ENCODE measurements at places on chromosomes 4 and X.

DNA sequence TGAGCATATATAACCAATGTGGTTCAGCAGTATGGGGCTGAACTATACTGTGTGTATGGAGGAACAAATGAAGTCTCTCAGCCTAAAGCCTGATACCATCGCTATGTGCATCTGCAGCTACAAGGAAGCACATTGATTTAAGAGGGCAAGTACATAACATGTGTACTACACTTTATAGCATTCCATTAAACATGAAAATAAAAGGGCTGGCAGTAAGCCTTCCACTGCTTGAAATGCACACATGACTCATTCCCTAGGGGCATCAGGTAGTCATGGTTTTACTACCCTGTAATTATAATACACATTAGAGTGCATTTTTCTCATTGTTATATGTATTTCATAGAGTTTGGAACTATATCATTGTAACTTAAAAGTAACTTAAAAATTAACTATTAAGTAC is 51.2 kb downstream of the SMARCA1 start:
- DNase-seq: no peak

DNA sequence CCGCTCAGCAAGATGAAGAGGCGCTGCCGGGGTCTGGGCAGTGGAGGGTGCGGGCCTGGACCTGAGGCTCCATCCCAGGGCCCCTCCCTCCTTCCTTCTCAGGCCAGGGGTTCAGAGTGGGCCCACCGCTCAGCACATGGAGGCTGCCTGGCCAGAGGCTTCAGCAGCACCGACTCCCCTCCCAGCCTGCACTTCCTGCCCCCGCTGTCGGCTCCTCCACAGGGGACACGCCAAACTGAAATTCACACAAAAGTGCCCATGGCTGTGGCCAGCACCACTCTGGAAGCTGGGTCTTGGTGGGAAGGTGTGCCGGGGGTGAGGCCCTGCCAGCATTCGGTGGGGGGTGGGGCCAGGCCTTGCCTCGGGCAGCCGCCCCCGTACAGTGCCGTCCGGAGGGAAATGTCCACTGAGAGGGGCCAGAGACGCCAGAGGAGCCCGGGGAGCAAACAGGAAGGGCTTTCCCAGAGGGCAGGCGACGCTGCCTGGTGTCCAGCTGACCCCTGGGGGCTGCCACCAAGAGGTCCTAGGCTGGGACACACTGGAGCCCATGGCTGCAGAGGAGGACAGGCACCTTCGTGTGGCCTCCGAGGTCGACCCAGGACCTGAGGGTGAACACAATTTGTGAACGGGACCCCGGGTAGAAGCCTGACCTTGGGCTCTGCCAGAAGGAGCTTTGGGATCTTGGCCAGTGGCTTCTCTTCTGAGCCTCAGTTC is 84.6 kb upstream of the AFAP1 start:
- no peak for DNase-seq

- DNase-seq: no peak
These were observed 905 bp downstream of the NSUN7 start for GRCh38 chr4:40750461-40751258.

DNA sequence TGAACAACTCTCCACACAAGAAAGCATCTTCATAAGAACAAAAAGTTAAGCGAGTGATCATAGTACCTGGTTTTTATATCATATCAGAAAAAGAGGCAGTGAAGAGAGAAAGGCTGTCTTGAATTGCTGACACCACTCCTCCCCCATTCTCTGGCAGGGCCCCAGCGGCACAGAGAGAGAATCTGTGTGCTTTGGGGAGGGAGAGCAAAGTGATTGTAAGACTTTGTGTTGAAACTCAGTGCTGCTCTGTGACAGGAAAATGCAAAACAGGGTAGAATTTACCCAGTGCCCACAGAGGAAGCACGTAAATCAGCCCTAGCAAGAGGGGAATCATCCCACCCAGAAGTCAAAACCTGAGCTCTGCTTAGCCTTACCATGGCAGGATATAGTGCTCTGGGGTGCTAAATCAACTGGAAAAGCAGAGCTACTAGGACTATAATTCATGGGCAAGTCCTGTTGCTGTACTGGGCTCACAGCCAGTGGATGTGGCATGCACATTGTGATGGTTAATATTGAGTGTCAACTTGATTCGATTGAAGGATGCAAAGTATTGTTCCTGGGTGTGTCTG is 174.6 kb downstream of the PRR32 start:
- DNase-seq: no peak

GRCh38 chr4:67483868-67484602 is 61.3 kb downstream of the CENPC start:
- DNase-seq: no peak

GRCh38 chrX:85836868-85837267 is 210.5 kb downstream of the CHM start:
- DNase-seq: no peak

- no peak for DNase-seq
These were observed 306.6 kb downstream of the STK32B start for GRCh38 chr4:5357870-5358269.

DNA sequence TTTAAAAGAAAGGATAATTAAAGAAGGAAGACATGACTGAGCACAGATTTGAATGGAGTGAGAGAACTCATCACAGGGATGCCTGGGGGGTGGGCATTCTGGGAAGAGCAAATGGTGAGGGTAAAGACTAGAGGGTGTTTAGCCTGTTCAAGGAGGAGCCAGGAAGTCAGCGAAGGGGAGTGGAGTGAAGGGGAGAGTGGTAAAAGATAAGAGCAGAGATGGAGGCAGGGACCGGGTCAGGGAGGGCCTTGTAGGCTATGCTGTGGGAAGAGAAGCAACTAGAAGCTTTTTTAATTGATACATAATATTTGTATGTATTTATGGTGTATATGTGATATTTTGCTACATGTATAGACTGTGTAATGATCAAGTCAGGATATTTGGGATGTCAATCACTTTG is 2.2 kb upstream of the VGLL1 start:
- DNase-seq: no peak

GRCh38 chrX:9271789-9272525 is 192.9 kb upstream of the TBL1X start:
- DNase-seq: no peak

GRCh38 chr4:159029481-159029880 is 73.4 kb upstream of the RAPGEF2 start:
- no peak for DNase-seq

GRCh38 chrX:149638860-149639259 is 7.3 kb upstream of the TMEM185A start:
- no peak for DNase-seq

GRCh38 chrX:49192722-49193328 is 6.7 kb upstream of the PRICKLE3 start:
- DNase-seq: no peak

DNA sequence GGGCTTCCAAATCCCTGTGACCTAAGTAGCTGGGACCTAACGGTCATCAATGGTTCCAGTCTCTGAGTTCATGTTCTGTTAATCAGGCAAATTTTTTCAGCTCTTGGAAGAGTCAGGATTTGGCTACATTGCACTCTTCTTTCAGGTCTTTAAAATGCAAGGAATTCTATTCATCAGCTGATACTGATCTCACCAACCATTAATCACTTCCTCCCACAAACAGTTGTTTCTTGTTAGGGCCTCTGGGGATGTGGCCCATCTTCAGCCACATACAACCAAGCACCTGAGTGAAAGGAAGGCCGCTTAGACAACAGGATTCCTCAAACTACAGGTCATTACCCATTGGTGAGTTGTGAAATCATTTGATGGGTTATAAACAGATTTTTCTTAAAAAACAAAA is 71.7 kb downstream of the FANCB start:
- no peak for DNase-seq

DNA sequence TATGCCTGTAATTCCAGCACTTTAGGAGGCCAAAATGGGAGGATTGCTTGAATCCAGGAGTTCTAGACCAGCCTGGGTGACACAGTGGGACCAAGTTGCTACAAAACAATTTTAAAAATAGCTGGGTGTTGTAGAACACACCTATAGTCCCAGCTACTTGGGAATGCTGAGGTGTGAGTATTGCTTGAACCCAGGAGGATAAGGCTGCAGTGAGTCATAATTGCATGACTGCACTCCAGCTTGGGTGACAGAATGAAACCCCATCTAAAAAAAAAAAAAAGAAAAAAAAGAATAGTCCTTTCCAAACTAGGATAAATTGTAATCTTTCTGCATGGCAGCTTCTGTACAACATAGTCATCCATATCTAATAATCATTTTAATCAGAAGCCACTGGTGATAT is 270.1 kb upstream of the INTU start:
- DNase-seq: no peak

DNA sequence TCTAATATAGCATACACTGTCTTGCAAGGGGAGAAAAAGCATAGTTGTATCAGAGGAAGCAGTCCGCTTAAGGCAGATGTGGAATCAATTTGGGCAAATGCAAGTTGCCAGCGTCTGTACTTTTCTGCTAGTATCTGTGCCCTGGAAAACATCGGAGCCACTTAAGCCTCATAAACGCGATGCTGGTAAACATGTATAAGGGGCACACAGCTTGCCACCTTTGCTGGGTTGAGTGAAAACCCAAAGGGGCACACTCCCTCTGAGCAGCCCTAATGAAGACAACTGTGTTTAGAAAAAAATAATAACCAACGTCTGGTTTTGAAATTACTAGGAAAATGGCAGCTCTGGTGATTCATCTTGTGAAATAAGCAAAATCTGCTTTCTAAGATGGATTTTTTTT is 24.3 kb downstream of the SMIM20 start:
- DNase-seq: no peak

- no peak for DNase-seq
These were observed 470.2 kb downstream of the IQCM start for GRCh38 chr4:149345424-149345823.

DNA sequence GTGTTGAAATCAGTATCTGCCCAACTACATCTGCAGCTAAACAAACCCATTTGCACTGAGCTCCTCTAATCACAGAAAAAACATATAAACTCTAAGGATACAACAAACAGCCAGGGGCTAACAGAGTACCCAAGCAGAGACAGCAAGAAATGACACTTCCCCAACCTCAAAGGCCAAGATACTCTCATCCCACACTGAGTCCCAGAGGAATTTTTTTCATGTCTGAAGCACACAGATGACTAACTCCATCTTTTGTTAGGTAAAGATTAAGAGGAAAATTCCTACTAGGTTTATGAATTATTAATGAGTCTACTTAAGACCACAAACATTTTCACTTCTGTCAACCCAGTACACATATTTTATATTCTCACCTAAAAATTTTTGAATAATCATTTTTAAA is 31.6 kb downstream of the SEPSECS start:
- no peak for DNase-seq

- DNase-seq: no peak
These were observed 45.1 kb upstream of the FGF2 start for GRCh38 chr4:122781486-122781885.

GRCh38 chrX:50458483-50458882 is 12.1 kb downstream of the DGKK start:
- no peak for DNase-seq

GRCh38 chr4:19317377-19317776 is 934.3 kb upstream of the SLIT2 start:
- no peak for DNase-seq

- no peak for DNase-seq
These were observed 55.3 kb downstream of the EGF start for GRCh38 chr4:109967798-109968520.

DNA sequence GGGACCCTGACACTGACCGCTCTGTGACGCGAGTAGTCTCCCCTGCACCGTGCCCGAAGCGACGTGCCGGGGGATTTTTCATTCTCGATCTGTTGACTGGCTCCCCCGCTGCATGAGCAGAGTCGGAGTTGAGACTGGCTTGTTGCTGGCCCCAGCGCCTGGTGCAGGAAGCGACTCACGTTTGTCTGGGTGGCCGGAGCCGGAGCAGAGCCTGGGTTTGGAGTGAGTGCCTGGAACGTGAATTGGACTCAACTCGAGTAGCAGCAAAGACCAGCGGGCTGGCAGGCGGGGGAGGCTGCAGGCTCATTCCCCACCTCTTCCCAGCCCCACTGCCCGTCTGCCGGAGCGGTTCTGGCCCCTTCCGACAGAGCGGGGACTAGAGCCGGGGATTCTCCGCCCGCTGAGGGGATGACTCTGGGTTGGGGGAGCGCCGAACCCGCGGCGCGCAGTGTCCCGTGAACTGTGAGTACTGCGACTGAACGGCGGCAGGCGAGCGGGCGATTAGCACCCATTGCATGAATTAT is 554 bp downstream of the PCDH7 start:
- DNase-seq: no peak

- DNase-seq: no peak
These were observed 15.1 kb downstream of the C4orf36 start for GRCh38 chr4:86876894-86877685.

DNA sequence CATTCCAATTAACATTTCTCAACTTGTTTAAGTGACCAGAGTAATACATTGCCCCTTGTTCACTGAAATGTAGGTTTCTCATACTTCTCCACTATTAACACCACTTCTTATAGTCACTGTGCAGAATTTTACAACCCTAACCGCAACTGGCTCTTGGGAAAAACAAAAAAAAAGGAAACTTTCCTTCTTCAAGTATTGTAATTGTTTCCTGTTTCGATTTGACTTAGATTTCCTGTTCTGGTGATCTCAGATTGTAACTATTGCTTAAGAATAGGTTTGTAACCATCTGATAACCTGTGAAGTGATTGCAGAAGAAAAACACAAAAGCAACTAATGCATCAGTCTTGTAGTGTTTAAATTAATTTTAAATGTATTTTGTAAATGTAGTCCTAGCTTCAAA is 594.7 kb upstream of the GALNT7 start:
- DNase-seq: no peak

DNA sequence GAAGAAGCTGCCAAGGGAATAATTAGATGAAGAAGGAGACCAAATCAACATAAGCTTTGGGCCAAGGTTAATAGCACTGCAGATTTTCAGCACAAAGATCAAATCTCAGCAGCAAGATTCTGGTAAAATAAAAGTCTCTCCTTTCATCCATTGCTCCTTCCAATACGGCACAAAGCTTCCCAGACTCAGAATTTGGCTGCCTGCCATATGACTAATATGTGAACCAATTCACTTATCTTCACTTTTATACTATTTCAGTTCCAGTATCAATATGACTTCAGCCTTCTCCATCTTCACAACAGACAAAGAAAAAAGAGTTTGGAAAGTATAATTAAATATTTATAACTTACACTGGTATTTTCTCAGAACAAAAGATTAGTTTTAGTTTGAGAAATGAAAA is 978.3 kb upstream of the GRID2 start:
- DNase-seq: no peak

DNA sequence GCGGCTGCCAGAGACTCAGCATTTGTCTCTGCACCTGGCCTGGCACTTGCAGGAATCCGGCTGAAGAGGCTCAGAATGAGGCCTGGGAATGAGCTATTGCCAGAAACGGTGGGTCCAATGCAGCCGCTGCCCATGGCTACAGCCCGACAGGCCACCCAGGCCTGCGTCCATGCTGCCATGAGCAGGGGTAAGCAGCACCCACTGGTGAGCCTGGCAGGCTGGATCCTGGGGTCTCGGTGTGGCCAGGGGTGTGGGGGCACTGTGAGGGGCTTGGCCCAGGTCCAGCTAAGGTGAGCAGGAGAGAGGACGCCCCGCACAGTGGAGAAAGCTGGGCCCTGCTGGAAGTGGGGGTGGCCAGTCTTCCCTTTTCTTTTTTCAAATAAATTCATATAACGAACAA is 60.3 kb upstream of the MXD4 start:
- no peak for DNase-seq

Measured in Panc1 (cell line).